Right ventricle myocardium inferior (tissue), 1 donor: ENCODE measurements at places on chromosomes 6 and 20. TPM values are rescaled to one million over a fixed set of nuclear protein-coding genes. Genes with fewer than 3 reads are reported as not detected.

GRCh38 chr6:14126191-14126590 lies 8.6 kb downstream of the CD83 start:
- DNase-seq = no peak

DNA sequence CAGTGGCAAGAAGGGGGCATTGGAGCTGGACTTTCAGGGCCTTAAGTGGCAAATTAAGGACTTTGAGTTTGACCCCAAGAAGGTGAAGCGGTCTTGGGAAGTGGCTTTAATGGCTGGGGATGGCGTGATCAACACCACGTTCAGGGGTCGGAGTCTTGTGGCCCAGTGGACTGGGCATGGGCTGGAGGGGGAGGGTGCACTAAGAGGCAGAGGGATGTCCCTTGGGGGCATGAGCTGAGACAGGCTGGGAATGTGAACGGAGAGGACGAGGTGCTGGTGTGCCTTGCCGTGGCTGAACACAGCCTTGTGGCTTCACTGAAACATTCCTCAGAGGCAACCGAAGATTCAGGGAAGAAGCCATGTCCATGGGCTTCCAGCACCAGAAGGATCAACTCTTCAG lies 227.0 kb downstream of the SYNDIG1 start:
- DNase-seq = no peak

DNA sequence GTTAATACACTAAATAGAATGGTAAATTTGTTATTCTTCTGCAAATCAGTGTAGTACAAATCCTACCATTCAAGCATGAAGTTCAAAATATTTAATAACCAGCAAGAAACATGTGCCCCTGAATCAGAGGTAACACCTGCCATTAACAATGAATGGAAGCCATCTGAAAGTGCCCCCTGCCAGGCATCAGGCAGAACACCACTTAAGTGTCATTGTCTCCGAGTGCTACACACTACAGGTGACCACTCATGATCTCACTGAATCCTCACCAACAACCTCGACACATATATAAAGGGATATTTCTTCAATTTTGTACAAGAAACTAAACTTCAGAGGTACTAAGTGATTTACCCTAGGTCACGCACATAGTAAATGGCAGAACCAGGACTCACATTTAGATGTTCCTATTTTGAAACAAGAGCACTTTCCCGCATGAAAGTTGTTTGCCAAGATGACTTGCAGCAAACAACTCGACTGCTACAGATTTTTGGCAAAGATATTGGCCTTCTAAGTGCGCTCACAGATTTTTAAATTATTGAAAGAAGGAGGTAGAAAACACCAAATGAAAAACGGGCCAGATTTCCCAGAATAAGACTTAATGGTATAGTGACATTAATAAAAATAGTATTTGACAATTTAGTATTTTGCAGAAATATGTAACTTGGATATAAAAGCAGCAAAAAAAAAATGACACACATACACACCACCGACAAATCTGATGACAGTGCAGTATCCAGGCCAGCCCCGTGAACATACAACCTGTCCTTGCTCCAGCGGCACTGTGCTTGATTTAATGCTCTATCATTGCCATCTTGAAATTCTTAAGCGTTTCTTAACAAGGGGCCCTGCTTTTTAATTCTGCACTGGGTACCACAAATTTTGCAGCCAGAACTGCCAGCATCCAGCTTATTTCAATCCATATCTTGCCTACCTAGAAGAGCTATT lies 274.5 kb downstream of the ALDH8A1 start:
- DNase-seq = no peak

DNA sequence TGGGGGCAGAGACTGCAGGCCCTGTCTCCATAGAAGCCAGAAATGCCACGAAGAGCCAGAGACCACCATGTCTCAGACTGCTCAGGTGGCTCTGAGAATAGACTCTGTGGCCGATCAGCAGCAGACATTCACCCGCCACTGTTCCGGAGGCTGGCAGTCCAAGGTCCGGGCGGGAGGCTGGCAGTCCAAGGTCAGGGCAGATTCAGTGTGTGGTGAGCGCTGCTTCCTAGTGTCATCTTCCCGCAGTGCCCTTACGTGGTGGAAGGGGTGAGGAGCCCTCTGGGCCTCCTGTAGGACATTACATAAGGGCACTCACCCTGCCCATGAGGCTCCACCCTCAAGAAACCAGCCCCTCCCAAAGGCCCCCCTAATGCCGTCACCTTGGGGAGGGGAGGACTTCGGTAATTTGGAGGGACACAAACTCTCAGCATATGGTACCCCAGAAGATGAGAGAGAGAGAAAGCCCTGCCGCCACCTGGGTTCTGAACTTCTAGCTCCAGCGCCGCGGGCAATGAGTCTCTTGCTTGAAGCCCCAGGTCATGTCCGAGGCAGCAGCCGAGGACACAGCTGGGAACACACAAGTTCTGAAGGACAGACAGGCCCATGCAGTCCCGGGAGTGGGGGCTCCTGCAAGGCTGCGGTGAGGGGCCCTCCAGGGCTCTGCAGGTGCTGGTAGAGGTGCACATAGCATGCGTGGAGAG lies 36.4 kb downstream of the DACT2 start:
- DNase-seq = no peak

- no peak for DNase-seq
Observed at GRCh38 chr20:43830883-43831282, 83.8 kb upstream of the TOX2 start.

GRCh38 chr6:27237089-27237803 lies 10.3 kb upstream of the PRSS16 start:
- no peak for DNase-seq

GRCh38 chr6:16413399-16413798 lies 175.0 kb downstream of the GMPR start:
- no peak for DNase-seq

DNA sequence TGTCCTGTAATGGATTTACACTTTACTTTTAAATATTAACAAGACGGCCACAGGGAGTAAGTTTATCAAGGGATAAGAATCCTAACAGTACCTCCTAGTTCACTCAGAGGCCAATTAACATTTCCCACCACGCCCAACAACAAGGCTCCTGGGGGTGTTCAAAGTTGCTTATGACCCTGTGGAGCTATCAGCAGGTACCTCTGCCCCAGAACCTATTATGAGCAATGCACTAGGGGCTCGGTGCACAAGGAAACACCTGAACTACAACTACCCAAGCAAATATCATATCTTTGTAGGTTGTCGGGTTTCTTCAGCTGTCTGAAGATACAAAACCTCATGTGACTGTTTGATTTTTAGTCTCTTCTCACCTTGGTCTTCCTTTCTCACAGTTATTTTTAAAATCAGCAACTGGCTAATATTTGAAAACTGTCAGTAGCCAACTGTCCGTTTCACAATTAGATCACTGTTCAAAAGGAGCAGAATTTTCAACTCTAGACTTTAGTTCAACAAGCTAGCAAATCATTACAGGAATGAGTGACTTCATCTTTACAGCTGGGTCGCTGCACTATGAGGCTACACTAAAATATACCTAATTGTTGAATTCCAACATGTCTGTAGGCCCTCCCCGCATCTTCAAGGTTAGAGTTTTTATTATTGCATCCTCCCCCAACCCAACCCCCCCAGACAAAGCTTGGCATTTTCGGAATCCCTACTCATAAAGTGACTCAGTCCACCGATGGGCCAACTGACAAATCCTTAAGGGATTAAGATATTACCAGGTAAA lies 38.1 kb downstream of the B4GALT5 start:
- no peak for DNase-seq

GRCh38 chr6:119890470-119890869 lies 540.9 kb upstream of the MAN1A1 start:
- no peak for DNase-seq

GRCh38 chr6:169370666-169371343 lies 117.2 kb upstream of the THBS2 start:
- no peak for DNase-seq

- peak; percentile 71 for DNase-seq
Observed at GRCh38 chr6:131250122-131250521, 114.9 kb downstream of the AKAP7 start.

DNA sequence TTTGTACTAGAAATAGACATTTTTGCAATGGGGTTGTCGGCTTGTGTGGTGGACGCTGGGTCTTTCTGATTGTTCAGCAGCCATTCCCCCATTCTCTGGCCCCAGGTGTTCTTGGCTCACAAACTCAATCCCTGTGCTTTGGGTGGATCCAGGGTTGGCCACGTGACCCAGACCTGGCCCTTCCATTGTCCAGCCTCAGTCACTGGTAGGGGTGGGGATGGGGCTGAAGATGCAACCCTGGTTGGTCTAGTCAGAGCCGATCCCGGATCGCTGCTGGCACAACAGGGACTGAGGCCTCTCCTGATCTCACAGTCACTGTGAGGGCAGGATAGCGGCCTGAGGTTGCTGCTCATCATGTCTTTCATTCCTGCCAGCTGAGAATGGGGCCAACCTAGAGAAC lies 365.3 kb upstream of the SULF2 start:
- DNase-seq = no peak

DNA sequence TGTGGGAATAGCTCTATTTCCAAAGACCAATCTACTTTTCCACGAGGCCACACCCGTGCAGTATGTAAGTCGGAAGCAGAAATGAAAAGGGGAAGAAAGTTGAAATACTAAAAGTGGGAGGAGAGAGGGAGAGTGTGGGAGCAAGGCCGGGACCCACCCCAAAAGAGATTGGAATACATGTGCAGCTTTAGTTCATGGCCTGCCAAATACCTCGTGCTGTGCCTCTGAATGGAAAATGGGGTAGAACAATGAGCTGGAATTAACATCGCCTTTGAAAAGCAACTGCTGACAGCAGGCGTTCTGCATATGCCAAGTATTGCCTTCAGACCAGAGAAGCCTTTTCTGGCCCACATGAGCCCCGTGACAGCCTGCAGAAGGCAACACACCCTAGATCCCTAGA lies 155.6 kb downstream of the CD83 start:
- DNase-seq = no peak

DNA sequence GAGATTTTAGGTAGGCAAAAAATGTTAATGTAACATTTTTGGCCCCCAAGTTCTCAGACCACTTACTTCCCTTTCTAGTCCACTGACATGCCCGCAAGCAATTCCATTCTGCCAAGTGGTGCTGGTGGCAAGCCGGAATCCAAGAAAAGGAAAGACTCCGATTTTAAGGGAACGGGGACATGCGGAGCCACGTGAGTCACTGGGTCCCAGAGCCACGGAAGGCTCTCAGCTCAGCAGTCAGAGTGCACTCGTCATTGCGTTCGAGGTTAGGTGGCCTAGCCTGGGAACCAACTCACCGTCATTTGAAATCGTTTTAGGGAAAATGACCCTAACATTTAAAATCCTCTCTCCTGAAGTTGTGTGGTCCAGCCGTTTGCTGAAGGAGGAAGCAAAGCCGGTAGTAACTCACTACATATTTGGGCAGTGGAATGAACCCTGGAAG lies 711 bp upstream of the SIRT5 start:
- no peak for DNase-seq

DNA sequence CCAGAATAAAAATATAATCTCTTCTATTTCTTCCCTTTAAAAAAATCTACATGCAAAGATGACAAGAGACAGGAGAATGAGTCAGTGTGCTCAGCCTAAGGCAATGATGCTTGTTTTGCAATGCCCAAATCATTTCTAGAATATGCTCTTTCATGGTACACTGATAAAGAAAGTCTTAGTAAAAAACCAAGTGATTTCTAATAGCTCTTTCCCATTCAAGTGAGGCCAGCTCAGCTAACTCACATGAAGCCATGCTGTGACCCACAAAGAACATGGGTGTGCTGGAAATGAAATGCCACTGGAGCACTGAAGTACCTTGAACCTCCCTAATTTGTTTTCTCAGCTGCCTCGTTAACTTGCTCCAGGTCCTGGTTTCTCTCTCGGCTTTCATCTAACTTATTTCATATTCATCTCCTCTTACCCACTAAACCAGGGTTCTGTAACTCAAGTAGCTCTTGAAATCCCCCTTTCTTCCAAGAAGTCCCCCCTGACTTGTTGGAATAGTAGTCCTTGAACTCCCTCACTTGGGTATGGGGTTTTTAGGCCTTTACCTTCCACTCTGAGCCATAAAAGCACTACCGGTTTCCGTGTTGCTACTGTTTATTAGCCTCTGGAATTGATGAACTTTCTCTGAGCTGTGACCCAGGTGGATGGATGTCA lies 92.7 kb downstream of the IRF4 start:
- DNase-seq = no peak

GRCh38 chr20:39289316-39289715 lies 327.2 kb downstream of the DHX35 start:
- DNase-seq = no peak

- DNase-seq = no peak
Observed at GRCh38 chr20:46010491-46011391, 2.0 kb downstream of the MMP9 start.

GRCh38 chr6:83371423-83371822 lies 59.4 kb downstream of the ME1 start:
- no peak for DNase-seq

GRCh38 chr6:148816117-148816516 lies 69.3 kb downstream of the UST start:
- DNase-seq = no peak

DNA sequence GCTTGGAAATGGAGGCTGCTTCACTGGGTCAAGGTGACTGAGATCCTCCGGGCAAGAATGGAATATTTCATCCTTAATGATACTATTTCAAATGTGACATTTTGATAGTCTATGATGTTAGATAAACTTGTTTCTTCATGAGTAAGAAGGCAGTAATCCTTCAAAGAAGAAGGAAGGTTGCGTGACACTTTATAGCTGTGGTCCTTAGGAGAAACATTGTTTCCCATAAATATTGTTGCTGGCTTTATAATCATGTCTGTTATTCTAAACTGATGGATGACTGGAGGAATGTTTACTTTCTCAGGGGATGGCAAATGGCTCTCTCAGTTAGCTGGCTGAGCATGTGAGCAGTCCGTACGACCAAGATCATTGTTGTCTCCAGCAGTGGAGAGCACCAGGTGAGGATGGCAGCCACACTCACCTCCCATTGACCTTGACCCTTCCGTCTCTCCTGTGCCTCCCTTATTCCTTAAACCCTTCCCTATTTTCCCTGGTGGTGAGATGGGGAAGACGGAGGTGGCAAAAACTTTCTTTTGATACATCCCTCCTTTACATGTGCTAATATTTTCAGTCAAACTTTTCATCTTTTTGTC lies 171.2 kb upstream of the OLIG3 start:
- no peak for DNase-seq

The OR2H1 gene
- total RNA-seq = not detected

The GJA1 gene
- total RNA-seq = 221 TPM

The CTSA gene
- 113 TPM for total RNA-seq

The GMPR gene
- total RNA-seq = 125 TPM

The C6orf141 gene
- not detected for total RNA-seq

The ARMC2 gene
- total RNA-seq = 9.5 TPM
